ENCODE measurements at places on chromosomes 16 and 17. TPM values are rescaled to one million over a fixed set of nuclear protein-coding genes. Genes with fewer than 3 reads are reported as not detected.

The SGF29 gene
- 18.5 TPM for total RNA-seq

The CDH3 gene
- total RNA-seq, result 5.2 TPM

The ARHGAP27 gene
- 41.7 TPM for total RNA-seq

The CPHXL2 gene
- not detected for total RNA-seq

The SEPTIN1 gene
- total RNA-seq, result 199 TPM

The ASGR1 gene
- total RNA-seq, result 1.2 TPM

The RHBDL3 gene
- not detected for total RNA-seq

The SLC5A2 gene
- 0.21 TPM for total RNA-seq

The CTRB2 gene
- not detected for total RNA-seq

The FNDC8 gene
- not detected for total RNA-seq

The PRSS22 gene
- 0.24 TPM for total RNA-seq

The PPP1R27 gene
- not detected for total RNA-seq

The ACD gene
- 63.9 TPM for total RNA-seq

The TP53TG3B gene
- total RNA-seq, result not detected

Data from activated CD4-positive, alpha-beta memory T cell treated with anti-CD3 and anti-CD28 coated beads for 36 hours (primary cell).